ENCODE measurements at places on chromosomes 4 and X.

GRCh38 chr4:21952549-21952948 lies 4.0 kb upstream of the KCNIP4 start:
- DNase-seq = no peak

DNA sequence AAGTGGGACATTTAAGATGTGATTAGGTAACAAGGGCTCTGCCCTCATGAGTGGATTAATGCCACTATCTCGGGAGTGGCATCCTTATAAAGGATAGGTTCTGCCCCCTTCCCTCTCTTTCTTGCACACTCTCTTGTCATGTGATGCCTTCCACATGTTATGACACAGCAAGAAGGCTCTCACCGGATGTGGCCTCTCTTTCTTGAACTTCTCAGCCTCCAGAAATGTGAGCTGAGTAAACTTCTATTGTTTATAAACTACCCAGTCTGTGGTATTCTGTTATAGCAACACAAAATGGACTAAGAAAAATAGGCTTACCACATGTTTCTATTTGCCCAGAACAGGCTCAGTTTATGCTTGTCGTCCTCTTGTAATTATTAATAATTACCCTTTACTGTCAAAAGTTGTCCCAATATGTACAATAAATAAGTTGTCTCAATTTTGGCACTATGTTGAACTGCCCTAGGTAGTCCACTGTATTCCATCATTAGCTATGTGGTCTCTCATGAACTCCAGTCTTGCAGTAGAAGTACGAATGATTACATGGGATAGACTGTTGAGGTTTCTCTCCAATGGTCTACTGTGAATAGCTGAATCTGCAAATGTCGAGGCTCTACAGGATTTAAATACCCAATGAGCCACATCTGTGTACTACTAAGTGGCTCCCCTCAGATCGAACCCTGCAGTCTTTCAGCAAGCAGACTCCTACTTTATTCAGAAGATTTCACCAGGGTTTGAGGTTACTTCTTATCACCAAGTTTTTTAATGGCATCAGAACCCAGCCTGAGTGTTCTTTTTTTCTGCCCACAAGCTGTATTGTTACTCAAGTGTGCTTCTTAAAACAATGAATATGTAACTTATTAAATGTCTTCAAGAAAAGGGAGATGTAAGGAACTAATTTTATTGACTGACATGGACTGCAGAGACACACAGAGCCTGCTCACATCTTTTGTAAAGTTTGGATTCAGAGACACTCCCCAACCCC lies 102.0 kb upstream of the LEF1 start:
- DNase-seq = no peak

- no peak for DNase-seq
These were observed 44.3 kb downstream of the TASL start for GRCh38 chrX:30533266-30533665.

- no peak for DNase-seq
These were observed 55.8 kb downstream of the GPAT3 start for GRCh38 chr4:83591730-83592129.

- DNase-seq = no peak
These were observed 4.2 kb upstream of the CUL4B start for GRCh38 chrX:120564925-120565324.
